Karpas-422 (cell line): ENCODE measurements at places on chromosomes 7 and 10.

- H3K4me1 ChIP-seq, result no peaks in the 10 kb centered on the region; the same call in 1 of the 2 replicates
- DNase-seq, result no peak
- H3K36me3 ChIP-seq, result peaks cover 28% of the 10 kb centered on the region; the same call in 1 of the 2 replicates
- H3K4me3 ChIP-seq, result no peak overlapping the region
Measured at GRCh38 chr10:31393844-31394243, 74.8 kb downstream of the ZEB1 start.

GRCh38 chr7:157584420-157584819 lies 247.6 kb downstream of the DNAJB6 start:
- no peak for DNase-seq
- no peak overlapping the region for H3K4me3 ChIP-seq
- H3K36me3 ChIP-seq, result no peaks in the 10 kb centered on the region
- no peak overlapping the region for H3K27ac ChIP-seq
- no peaks in the 10 kb centered on the region for H3K27me3 ChIP-seq

DNA sequence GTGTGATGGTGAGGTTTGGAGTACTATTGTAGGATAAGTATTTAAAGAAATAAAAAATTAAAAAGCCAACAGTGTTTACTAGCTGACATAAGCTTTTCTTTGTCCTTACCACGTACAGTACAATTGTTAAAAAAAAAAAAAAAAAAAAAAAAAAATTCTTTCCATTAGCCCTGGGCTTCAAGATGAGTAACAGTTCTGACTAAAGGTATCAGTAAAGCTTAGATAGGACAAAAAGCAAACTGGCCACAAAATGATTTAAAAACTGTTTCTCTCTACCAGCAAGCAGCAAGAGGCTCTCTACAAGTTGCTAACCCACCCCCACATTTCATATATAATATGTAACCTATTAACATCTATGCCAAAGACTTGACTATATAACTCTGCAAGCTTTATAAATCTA lies 17.5 kb downstream of the HYCC1 start:
- no peaks in the 10 kb centered on the region for H3K4me1 ChIP-seq
- H3K36me3 ChIP-seq, result no peaks in the 10 kb centered on the region
- no peak for DNase-seq
- H3K27ac ChIP-seq, result no peak overlapping the region
- H3K27me3 ChIP-seq, result no peaks in the 10 kb centered on the region

DNA sequence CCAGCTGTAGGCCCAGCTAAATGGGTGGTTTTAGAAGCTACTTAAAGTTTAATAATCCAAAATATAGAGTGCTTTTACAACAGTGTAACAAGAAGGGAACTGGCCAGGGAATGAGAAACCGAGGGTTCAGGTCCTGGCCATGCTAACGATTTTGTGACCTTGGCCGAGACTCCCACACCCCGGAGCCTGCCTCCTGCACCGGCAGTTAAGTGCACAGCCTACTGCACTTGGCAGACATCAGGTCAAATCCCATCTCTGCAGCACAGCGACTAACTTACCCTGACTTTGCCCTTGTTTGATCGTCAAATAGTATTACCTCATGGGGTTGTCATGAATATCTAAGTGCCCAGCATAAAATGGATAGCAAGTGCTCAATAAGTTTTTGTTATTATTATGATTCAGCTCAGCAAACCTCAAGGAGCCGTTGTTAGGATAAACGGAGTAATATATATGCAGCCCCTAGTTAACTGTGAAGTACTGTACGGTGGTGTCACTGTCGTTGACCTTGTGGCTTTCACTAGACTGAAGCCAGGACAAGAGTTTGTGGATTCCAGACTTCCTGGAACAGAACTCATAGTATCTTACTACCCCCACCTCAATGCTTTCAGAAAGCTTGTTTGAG lies 35.5 kb downstream of the LYZL1 start:
- no peak overlapping the region for H3K27ac ChIP-seq
- no peaks in the 10 kb centered on the region for H3K27me3 ChIP-seq
- DNase-seq, result no peak
- no peaks in the 10 kb centered on the region for H3K36me3 ChIP-seq
- no peak overlapping the region for H3K4me3 ChIP-seq

DNA sequence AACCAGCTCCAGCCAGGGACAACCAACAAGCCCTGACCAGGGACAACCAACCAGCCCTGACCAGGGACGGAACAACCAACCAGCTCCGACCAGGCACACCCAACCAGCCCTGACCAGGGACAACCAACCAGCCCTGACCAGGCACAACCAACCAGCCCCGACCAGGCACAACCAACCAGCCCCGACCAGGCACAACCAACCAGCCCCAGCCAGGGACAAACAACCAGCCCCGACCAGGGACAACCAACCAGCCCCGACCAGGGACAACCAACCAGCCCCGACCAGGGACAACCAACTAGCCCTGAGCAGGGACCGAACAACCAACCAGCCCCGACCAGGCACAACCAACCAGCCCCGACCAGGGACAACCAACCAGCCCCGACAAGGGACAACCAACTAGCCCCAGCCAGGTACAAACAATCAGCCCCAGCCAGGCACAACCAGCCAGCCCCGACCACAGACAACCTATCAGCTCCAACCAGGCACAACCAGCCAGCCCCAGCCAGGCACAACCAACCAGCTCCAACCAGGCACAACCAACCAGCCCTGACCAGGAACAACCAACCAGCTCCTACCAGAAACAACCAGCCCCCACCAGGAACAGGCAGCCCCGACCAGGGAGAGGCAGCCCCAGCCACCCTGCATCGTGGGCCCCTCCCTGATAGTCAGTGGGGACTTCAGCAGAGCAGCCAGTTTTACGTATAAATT lies 56.4 kb downstream of the PROSER2 start:
- DNase-seq, result no peak
- H3K27ac ChIP-seq, result no peak overlapping the region
- H3K36me3 ChIP-seq, result no peaks in the 10 kb centered on the region
- H3K4me3 ChIP-seq, result no peak overlapping the region
- H3K27me3 ChIP-seq, result no peaks in the 10 kb centered on the region
- no peaks in the 10 kb centered on the region for H3K4me1 ChIP-seq

DNA sequence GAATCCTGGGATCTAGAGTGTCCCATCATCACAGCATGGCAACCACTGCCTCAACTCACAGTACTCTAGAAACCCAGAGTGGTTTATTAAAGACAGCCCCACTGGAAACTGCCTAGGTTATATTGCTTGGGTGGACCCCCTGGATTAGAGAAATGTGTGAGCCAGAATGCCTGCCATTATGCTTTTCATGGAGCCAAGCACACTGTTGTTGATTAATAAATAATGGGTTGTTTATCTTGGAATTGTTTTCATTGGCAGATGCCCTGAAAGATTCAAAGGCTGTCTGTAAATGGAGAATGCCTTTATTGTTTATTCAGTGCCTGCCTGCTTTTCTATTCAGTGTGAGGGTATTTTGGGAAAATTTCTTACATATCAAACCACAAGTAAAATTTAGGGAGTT lies 52.1 kb downstream of the GNAI1 start:
- H3K4me1 ChIP-seq, result no peaks in the 10 kb centered on the region
- H3K4me3 ChIP-seq, result no peak overlapping the region
- H3K27ac ChIP-seq, result no peak overlapping the region
- H3K36me3 ChIP-seq, result no peaks in the 10 kb centered on the region
- DNase-seq, result no peak
- no peaks in the 10 kb centered on the region for H3K27me3 ChIP-seq

GRCh38 chr7:9978106-9979064 lies 995.3 kb upstream of the PHF14 start:
- H3K36me3 ChIP-seq, result no peaks in the 10 kb centered on the region
- no peak overlapping the region for H3K4me3 ChIP-seq

GRCh38 chr7:2611401-2611800 lies 20.4 kb upstream of the TTYH3 start:
- no peak overlapping the region for H3K4me3 ChIP-seq
- DNase-seq, result no peak
- no peaks in the 10 kb centered on the region for H3K27me3 ChIP-seq
- H3K27ac ChIP-seq, result no peak overlapping the region
- no peaks in the 10 kb centered on the region for H3K4me1 ChIP-seq

- no peak overlapping the region for H3K27ac ChIP-seq
- no peak for DNase-seq
Measured at GRCh38 chr7:158245724-158246041, 341.9 kb downstream of the PTPRN2 start.

DNA sequence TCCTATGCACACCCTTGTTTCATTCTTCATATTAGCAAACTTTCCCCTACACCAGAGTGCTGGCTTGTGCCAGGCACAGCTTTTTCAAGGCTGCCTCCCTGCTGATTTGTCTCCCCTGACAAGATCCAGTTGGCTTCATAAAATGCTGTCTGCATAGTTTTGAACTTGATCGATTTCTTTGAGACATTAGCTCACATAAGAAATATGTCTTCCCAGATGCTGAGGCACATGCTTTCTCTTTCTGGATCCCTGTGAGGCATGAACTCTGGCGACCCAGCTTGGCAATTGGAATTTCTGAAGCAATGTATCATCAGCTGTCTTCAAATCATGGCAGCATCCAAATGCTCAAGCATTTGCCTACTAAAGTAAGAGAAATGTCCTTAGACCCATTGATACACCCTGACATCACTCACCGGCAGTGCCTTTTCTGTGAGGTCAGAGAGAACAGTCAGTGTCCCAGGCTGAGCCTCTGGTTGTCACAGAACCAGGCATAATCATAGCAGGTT lies 616.4 kb upstream of the GHITM start:
- H3K36me3 ChIP-seq, result no peaks in the 10 kb centered on the region
- no peak overlapping the region for H3K4me3 ChIP-seq
- H3K27ac ChIP-seq, result no peak overlapping the region
- DNase-seq, result no peak

GRCh38 chr10:99537086-99537988 lies 4.6 kb downstream of the NKX2-3 start:
- H3K36me3 ChIP-seq, result no peaks in the 10 kb centered on the region
- H3K27ac ChIP-seq, result no peak overlapping the region
- no peak for DNase-seq
- no peaks in the 10 kb centered on the region for H3K27me3 ChIP-seq

- H3K4me3 ChIP-seq, result no peak overlapping the region
- no peak overlapping the region for H3K27ac ChIP-seq
- H3K36me3 ChIP-seq, result no peaks in the 10 kb centered on the region
- H3K27me3 ChIP-seq, result no peaks in the 10 kb centered on the region
- no peak for DNase-seq
- peaks cover 10% of the 10 kb centered on the region for H3K4me1 ChIP-seq
Measured at GRCh38 chr10:117488004-117488403, 54.5 kb upstream of the EMX2 start.

GRCh38 chr7:115965796-115966475 lies 64.6 kb downstream of the TFEC start:
- no peaks in the 10 kb centered on the region for H3K4me1 ChIP-seq
- H3K36me3 ChIP-seq, result no peaks in the 10 kb centered on the region
- no peak for DNase-seq

GRCh38 chr7:26599982-26600381 lies 264.4 kb downstream of the SKAP2 start:
- no peak overlapping the region for H3K4me3 ChIP-seq
- H3K36me3 ChIP-seq, result no peaks in the 10 kb centered on the region
- H3K27ac ChIP-seq, result no peak overlapping the region
- no peaks in the 10 kb centered on the region for H3K4me1 ChIP-seq
- H3K27me3 ChIP-seq, result no peaks in the 10 kb centered on the region

DNA sequence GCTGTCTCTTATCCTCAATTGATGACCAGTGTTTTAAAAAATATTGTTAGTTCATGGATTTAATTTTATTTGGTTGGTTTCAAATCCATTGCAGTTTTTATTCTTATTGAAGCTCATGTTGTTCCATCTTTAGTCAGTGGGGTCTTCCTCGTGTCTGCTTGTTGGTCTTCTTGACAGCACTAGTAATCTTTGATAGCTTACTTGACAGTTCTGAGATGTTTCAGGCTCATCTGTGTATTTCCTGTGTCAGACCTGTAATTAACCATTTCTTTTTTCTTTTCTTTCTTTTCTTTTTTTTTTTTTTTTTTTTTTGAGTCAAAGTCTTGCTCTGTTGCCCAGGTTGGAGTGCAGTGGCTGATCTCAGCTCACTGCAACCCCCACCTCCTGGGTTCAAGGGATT lies 28.2 kb downstream of the SLK start:
- H3K4me1 ChIP-seq, result peaks cover 6% of the 10 kb centered on the region
- DNase-seq, result no peak
- H3K4me3 ChIP-seq, result no peak overlapping the region
- no peaks in the 10 kb centered on the region for H3K27me3 ChIP-seq
- H3K27ac ChIP-seq, result no peak overlapping the region

DNA sequence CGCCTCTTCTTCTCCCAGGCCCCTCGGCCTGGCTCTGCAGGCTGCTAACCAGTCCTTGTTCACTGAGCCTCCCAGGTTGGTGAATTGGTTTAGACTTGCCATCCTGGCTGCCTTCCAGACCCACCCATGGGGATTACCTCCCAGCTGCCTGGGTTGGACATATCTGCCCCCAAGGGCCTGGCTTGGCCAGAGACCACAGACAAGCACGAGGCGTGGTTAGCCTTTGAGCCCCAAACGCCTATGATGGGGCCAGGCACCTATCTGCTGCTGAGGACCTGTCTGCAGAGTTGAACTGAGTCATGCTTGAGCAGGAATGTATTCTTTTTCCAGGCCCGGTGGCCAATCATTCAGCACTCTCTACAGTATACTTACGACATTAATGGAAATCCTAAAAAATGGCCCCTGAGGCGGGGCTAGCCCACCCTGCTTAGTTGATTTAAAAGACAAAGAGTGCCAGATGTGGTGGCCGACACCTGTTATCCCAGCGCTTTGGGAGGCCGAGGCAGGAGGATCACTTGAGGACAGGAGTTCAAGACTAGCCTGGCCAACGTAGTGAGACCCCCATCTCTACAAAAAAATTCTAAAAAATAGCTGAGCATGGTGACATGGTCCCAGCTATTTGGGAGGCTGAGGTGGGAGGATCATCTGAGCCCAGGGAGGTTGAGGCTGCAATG lies 361.5 kb downstream of the FRMD4A start:
- no peak for DNase-seq
- no peaks in the 10 kb centered on the region for H3K36me3 ChIP-seq
- no peaks in the 10 kb centered on the region for H3K4me1 ChIP-seq
- H3K4me3 ChIP-seq, result no peak overlapping the region
- H3K27ac ChIP-seq, result no peak overlapping the region
